ENCODE measurements at places on chromosomes 6 and 20.

DNA sequence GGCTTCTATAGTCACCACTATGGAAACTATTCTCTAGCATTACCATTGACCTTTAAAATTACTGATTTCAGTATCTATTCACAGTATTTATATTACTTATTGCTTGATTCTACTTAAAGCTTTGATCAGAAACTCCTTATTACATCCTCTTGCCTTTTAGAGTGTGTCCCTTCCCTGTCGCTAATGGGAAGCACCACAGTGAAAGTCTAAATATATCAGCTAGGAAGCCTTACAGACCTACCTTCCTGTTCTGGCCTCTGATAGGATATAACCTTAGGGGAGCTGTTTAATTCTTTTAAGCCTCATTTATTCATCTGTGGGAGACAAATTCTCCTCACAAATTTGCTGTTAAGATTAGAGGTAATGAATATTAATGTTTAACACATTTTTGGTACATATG, 122.7 kb downstream of the ADGRB3 start:
- no peak for DNase-seq

DNA sequence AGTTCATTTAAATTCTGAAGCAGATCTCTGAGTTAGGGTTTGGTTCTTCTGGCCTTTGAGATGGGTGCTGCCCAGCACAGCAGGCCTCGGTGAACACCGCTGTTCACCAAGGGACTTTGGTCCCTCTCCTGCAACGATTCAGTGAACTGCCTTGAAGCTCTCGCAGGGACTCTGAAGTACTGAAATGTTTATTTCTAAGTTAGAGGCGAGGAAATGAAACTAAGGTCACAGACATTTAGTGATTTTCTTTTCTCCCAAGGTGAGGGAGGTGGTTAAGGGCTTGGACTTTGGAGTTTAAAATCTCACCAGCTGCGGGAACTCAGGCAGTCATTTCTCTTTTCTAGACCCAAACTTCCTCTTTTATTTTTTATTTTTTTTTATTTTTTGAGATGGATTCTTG, 26.2 kb downstream of the E2F3 start:
- no peak for DNase-seq

GRCh38 chr6:46138281-46138680, 8.5 kb downstream of the ENPP4 start:
- no peak for DNase-seq

DNA sequence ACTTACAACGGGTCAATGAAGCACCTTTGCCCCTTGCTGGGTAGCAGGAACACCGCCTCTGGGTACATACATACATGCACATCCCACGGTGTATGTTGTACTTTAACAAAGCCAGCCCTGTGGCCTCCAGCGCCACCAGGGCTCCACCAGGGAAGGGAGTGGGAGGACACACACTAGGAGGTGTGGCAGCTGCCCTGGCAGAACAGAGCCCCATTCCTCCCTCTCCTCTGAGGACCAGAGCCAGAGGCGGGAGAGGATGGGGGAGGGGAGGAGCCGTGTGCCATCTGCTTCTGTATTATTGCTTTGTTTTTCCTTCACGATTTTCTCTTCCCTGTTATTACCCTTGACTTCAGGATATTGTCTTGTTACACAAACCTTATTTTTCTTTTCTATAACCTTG, 105.8 kb upstream of the TRAF3IP2 start:
- DNase-seq: no peak

DNA sequence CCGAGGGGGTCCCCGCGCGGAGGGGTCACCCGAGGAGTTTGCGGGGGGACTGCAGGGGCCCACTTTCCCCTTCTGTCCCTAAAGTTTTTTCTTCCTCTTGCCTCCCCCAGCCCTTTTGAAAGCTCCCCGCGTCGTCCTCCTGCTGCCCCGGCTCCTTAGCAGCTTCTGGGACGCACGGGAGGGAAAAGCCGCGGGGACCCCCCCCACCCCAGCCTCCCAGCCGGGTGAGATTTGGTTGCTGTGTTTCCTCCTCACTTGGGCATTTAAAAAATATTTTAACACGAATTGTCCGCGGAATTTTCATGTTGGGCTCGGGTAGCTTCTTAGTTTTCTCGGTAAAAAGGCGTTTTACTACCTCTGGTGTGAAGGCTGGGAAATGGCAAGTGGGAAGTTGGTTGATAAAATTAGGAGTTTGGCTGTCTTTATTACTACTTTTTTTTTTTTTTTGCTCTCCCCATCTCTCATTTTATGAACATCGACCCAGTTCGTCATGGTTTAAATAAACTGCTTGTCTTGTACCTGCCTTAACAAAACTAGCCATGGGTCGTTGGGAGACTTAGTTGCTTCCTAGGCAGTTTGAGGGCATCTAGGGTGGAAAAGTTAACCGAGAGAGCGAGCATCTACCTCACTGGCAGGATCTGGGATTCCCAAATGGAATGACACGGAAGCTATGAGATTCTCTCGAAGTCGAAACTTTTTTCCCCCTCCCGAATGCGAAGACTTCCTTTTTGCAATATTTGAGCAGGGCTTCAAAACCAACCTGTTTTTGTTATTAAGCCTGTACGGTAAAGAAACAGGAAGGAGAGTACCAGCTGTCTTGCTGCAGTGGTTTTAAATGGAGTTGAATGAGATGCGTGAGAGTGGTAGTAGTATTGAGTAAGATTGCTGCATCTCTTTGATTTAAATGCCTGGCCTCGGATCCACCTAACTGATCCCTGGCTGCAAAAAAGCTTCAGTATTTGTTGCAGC, 868 bp downstream of the NCOA3 start:
- DNase-seq: peak; percentile 65

- DNase-seq: no peak
Observed at GRCh38 chr6:148831531-148831930, 84.7 kb downstream of the UST start.

GRCh38 chr6:53744321-53744720, 50.5 kb upstream of the LRRC1 start:
- DNase-seq: no peak

DNA sequence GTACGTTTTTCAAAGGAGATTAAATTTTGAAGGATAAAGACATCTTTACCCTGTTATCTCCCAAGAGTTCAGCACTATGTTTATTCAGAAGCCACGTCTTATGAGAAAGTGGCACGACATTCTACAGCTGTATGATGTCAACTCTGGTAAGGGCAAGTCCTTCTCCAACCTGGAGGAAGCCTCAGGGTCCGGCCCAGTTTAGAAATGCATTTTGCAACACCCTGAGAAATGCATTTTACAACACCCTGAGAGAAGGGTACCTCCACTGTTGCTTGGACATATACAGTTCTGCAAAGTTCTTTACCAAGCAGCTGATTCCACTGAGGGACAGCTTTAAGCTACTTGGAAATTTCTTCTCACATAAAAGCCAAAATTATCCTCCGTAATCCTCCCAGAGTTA, 17.5 kb downstream of the NAPB start:
- no peak for DNase-seq

DNA sequence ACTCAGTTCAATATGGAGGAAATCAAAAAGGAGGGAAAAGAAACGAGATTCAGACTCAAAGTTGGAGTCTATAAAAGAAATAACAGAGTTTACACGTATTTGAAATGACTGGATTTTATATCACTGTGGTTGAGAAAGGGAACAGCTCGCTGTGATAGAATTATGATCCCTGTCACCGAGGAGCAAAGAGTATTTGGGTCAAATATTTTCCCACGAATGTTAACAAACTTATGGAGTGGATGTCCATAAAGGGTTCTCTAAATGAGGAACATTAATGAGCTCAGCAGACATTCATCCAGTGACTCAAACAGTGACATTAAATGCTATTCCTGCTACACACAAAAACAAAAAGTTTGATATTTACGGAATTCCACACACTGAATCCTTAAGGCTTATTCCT, 57.9 kb downstream of the FHL5 start:
- no peak for DNase-seq

GRCh38 chr6:157029980-157030690, 253.0 kb downstream of the ARID1B start:
- DNase-seq: no peak

DNA sequence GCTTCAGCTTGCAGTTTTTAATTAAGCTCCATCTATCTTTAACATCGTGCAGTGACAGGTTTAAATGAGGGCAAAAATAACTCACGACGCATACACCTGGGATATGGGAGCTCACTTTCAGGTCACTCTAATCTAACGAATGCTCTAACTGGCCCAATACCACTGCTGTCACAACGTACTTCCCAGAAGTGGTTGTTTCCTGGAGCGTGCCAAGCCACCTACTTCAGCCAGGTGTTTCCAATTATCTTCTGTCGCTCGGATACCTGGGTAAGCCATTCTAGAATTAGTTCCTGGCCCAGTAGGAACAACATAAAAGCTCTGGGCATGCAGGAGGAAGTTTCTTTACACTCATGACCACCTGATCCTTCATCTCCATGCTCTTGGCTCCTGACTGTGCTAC, 147.4 kb downstream of the FOXC1 start:
- DNase-seq: no peak

GRCh38 chr20:61382194-61382593, 130.1 kb downstream of the CDH4 start:
- DNase-seq: no peak

- no peak for DNase-seq
Observed at GRCh38 chr20:25129428-25129827, 47.5 kb upstream of the VSX1 start.

DNA sequence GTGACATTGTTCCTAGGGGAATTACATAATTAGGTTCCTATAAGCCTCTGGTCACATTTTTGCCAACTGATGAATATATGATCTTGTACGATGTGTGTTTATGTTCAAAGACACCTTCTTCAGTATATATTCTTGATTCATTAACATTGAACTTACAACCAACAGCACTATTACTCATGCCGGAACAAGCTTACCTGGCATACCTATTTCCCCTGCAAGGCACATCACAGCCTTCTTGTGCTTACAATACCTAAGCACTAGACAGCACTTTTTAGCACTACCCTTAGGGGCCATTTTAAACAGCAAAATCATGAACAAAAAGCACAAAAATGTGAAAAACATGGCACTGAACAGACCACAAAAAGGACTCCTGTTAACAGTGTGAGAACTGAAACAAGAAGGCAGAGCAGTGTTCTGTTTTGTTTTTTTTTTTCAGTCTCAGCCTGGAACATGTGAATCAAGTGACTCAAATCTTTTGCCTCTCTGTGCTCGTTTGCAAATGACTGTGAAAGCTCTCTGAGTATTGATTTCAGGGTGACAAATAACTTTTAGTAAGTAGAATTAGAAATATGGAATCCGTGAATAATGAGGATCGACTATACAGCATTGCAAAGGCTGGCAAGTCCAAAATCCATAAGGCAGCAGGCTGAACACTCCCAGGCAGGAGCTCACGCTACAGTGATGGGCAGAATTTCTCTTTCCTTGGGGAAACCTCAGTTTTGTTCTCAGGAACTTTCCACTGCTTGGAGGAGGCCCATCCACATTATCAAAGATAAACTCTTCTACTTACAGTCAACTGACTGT, 102.3 kb upstream of the TSHZ2 start:
- DNase-seq: no peak

- DNase-seq: no peak
Observed at GRCh38 chr20:31841928-31842327, 3.5 kb downstream of the FOXS1 start.

GRCh38 chr6:32906539-32906938, 34.3 kb downstream of the HLA-DMB start:
- no peak for DNase-seq

DNA sequence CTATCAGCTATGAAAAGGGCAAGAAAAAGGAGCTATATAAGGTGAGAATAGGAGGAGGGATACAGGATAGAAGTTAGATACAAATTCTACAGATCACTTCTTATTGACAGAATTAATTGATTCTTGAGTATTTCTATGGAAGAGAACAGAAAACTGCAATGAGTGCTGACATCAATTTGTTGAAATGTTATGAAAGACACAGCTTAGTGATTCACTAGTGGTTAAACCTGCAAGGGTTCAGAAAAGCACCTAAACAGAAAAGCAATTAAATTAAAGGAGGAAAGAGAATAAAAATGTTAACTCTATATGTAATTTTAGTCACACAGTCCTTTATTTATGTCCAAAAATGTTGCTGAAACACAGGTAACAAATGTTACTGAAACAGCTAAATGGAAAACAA, 254.4 kb upstream of the RUNX2 start:
- DNase-seq: no peak
